ENCODE measurements at places on chromosomes 11 and 22.

DNA sequence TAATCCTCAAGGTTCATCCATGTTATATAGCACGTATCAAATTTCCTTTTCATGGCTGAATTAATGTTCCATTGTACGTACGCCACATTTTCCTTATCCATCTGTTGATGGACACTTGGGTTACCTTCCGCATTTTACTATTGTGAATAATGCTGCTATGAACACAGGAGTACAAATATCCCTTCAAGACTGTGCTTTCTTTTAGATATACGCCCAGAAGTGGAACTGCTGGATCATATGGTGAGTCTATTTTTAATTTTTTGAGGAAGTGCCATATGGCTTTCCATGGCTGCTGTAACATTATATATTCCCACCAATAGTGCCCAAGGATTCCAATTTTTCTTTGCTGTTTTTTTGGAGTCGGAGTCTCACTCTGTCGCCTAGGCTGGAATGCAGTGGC lies 6.0 kb downstream of the MRPL40 start:
- DNase-seq: no peak

- no peak for DNase-seq
These were observed 5.8 kb downstream of the TTC38 start for GRCh38 chr22:46273432-46274148.

DNA sequence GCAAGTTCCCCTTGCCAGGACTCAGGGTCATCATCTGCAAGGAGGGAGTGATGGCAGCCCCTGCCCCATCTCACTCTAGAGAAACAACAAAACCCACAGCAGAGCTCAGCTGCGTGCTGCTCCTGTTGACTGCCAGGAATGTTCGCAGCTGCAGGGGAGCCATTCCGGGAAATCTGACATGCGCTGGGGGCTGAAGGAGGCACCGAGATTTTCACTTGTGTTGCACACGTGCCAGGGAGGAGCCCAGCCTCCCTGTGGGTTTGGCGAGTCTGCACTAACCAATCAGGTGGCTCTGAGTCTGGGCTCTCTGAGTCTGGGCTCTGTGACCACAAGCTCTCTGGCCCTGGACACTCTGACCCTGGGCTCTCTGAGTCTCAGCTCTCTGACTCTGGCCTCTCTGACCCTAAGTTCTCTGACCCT lies 10.5 kb downstream of the FGF3 start:
- no peak for DNase-seq

DNA sequence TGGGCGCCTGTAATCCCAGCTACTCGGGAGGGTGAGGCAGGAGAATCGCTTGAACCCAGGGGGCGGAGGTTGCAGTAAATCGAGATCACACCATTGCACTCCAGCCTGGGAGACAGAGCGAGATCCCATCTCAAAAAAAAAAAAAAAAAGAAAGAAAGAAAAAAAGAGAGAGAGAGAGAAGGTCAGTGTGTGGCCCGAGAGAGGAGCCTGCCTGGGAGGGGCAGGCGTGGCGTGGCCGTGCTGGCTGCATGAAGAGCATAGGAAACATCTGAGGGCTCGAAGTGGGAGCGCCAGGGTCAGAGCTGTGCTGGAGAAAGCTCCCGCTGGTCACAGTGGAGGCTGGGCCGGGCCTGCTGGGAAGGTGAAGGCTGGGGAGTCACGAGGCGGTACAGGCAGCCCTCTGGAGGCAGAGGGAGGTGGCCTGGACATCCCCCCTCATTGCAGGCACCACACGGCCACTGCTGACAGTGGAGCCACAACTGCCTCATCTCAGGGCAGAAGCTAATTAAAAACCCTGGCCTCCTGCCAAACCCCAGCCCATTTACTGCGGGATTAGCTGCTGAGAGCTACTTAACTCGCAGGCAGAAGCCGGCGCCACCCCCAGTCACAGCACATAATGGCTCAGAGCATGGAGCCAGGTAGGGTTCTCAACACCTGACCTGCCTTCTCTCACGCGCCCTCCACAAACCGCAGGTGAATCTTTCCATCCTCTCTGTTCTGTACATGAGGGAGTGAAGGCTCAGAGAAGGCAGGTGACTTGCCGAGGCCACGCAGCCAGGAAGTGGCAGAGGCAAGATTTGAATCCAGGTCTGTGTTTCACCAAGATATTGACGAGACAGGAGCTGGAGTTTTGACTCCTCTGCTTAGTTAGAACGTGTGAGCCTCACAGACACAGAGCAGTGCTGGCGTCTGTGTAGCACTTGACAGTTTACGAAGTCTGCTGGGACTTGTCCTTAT lies 32.6 kb downstream of the NFAM1 start:
- DNase-seq: no peak

- DNase-seq: no peak
These were observed 8.9 kb downstream of the SCGB1A1 start for GRCh38 chr11:62427630-62428233.

DNA sequence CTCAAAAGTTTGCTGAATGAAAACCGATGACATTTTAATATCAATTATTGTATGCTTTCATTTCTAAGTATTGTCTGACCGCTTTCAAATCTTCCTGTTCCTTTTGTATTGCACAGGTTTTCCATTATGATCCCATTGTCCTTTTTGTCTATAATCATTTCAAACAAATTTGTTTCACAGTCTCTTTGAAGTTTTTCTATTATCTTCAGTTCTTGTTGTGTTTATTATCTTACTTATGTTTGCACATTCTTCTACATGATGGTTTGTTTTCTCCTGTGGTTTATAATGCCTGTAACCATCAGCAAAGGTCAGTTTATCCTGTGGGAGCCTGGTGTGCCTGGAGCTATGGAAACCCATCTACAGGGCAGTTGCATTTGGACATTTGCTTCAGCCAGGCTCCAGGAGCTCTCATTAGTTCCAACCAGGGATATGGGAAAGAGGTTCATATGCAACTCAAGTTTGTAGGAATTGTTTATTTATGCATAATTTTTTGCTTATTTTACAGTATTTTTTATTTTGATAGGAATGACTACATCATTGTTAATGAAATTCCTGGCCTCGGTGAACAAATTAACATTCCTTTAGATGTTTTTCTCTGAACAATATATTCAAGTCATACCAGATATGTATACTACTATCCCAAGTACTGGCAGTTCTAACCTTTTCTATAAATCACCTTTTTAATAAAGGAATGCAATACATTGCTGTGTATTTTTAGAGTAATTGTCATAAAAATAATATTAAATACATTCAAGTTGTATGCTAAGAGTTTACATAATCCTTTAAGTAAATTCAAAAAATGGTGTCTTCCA lies 179.2 kb downstream of the SBF2 start:
- DNase-seq: no peak

- peak; percentile 45 for DNase-seq
These were observed 628 bp downstream of the CHKB start for GRCh38 chr22:50581950-50582492.

- no peak for DNase-seq
These were observed 12.8 kb downstream of the HPS4 start for GRCh38 chr22:26470807-26471206.

GRCh38 chr11:86186386-86186785 lies 58.2 kb upstream of the EED start:
- no peak for DNase-seq

GRCh38 chr22:24176630-24177029 lies 4.7 kb upstream of the SUSD2 start:
- no peak for DNase-seq

DNA sequence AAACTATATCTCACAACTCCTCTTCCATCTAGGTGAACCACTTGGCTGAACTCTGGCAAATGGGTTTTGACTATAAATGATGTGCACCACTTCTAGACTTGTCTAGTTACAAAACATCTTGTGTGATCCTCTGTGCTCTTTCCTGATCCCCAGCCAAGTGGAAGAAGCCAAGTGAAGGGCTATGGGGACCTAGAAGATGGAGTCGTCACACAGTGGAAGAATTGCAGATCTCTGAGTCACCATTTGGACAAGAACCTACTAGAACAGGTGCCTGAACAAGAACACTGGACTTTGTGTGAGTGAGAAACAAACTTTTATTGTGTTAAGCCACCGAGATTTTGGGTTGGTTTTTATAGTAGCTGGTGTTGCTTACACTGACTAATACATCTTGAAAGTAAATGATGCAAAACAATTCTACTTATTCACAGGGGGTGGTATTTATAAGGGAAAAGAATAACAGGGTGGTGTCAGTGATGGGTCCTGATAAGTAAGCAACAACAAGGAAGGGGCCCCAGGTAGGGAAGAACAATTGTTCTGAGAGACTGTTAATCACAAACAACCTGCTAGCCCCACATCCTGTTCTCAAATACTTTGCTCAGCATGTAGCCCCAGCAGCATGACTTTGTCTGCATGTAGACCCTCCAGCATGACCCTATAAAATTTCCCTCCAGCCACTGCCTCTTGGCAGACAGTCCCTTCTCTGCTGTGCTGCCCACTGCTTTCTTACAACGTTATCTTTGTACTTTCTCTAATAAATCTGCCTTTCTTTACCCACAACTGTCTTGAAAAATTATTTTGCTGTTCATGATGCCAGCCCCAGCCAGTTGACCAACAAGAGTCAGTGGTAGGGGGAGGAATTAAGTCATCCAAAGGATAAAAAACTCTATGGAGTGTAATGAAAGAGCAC lies 280.7 kb upstream of the PLET1 start:
- no peak for DNase-seq
